Natural killer cell (primary cell): ENCODE measurements at places on chromosomes 1 and 21. TPM values are rescaled to one million over a fixed set of nuclear protein-coding genes. Genes with fewer than 3 reads are reported as not detected.

The KCNA3 gene
- total RNA-seq = 19.7 TPM

The RAP1A gene
- 104 TPM for total RNA-seq

The WNT2B gene
- 0.16 TPM for total RNA-seq

The LMX1A gene
- total RNA-seq = not detected

The CFHR3 gene
- total RNA-seq = not detected

The SERPINC1 gene
- 0.38 TPM for total RNA-seq

The DENND2D gene
- total RNA-seq = 203 TPM

DNA sequence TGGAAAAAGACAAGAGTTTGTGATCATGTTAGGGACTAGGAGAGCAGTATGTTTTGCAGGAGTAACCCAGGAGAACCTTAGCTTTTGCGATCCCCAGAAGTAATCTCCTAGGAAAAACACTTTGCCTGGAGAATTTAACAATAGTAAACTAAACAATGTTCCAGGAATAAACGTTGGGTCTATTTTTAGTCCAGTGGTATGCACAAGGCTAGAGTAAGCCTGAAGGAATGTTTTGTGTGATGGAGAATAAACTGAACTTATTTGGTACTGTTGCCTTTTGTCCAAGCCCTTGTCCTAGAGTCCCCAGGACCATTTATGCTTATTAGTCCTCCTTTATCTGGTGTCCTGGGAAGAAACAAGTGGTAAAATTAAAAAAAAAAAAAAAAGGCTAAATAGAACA is 28.7 kb upstream of the RGS5 start:
- DNase-seq = no peak
- no peak overlapping the region for H3K4me3 ChIP-seq
- H3K36me3 ChIP-seq = no peaks in the 10 kb centered on the region
- no peaks in the 10 kb centered on the region for H3K27me3 ChIP-seq
- H3K27ac ChIP-seq = no peak overlapping the region
- H3K4me1 ChIP-seq = no peaks in the 10 kb centered on the region

DNA sequence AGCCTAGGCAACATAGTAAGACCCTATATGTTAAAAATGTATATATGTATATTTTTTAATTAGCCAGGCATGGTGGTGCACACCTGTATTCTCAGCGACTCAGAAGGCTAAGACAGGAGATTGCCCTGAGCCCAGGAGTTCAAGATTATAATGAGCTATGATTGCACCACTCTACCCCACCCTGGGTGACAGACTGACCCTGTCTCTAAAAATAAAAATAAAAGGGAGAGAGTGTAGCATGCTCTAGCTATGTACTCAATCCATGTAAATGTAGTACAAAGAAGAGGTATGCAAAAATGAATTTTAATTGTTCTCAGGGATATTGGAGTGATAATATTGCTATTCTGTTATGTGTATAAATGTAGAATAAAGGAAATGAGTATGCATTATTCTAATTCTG is 52.9 kb upstream of the DARS2 start:
- peaks cover 32% of the 10 kb centered on the region for H3K36me3 ChIP-seq
- no peak for DNase-seq
- H3K27me3 ChIP-seq = no peaks in the 10 kb centered on the region

DNA sequence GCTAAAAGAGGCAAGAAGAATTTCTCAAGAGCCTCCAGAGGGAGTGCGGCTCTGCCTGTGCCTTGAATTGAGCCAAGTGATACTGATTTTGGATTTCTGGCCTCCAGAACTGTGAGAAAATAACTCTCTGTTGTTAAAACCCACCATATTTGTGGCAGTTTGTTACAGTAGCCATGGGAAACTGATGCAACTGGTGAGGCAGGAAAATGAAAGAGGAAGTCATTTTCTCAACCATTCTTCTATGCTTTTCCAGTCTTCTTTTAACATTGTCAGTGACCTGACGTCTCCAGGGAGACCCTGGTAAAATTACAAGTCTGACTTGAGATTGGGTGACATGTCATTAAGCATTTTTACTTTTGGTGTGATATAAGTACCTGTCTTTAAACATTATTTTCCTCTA is 5.8 kb downstream of the OR6P1 start:
- no peak overlapping the region for H3K27ac ChIP-seq
- H3K4me1 ChIP-seq = no peaks in the 10 kb centered on the region
- no peak overlapping the region for H3K4me3 ChIP-seq
- H3K36me3 ChIP-seq = no peaks in the 10 kb centered on the region
- H3K27me3 ChIP-seq = peaks cover 2% of the 10 kb centered on the region

DNA sequence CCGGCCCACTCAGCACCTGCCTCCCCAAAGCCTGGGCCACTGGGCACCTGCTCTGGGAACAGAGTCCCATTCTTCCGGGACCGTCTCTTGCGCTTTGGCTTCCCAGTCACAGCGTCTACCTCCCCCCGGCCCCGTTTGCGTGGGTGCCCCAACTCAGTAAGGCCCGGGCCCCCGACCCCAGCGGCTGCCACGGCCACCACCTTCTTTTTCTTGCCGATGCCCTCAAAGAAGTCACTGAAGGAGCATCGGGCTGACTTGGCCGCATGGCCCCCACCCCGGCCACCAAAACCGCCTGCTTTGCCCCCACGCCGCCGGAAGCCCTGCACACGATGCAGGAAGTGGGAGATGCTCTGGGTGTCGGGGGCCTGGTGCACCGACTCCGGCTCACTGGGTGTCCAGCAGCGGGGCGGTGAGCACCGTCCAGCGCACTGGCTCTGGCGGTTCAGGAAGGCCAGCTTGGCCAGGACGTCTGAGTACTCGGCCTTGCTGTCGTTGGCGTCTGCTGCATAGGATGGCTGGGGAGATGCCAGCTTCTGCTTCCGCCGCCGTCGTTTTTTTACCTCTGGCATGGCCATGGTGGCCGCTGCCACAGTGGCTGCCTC is 54.0 kb downstream of the AHDC1 start:
- H3K4me3 ChIP-seq = no peak overlapping the region
- H3K4me1 ChIP-seq = no peaks in the 10 kb centered on the region
- no peak for DNase-seq
- peaks cover 54% of the 10 kb centered on the region for H3K36me3 ChIP-seq

- H3K36me3 ChIP-seq = no peaks in the 10 kb centered on the region
- no peak overlapping the region for H3K4me3 ChIP-seq
- H3K4me1 ChIP-seq = no peaks in the 10 kb centered on the region
- no peaks in the 10 kb centered on the region for H3K27me3 ChIP-seq
- H3K27ac ChIP-seq = no peak overlapping the region
- DNase-seq = no peak
Measured at GRCh38 chr1:3584915-3585314, 26.4 kb downstream of the MEGF6 start.

GRCh38 chr1:32919811-32920733 is 18.9 kb upstream of the TMEM54 start:
- H3K27ac ChIP-seq = no peak overlapping the region
- H3K4me1 ChIP-seq = peaks cover 18% of the 10 kb centered on the region
- peaks cover 70% of the 10 kb centered on the region for H3K27me3 ChIP-seq
- no peaks in the 10 kb centered on the region for H3K36me3 ChIP-seq

DNA sequence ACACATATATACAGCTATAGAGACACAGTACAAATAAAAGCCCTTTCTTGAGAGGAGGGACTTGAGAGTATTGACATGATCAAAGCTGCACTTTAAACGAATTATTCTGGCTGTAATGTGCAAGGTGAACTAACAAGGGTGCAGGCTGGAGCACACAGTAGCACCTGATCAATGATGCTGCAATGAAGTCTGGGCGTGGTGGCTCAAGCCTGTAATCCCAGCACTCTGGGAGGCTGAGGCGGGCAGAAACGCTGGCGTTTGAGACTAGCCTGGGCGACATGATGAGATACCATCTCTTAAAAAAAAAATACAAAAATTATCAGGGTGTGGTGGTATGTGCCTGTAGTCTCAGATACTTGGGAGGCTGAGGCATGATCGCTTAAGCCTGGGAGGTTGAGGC is 14.1 kb upstream of the CTH start:
- DNase-seq = no peak
- H3K36me3 ChIP-seq = no peaks in the 10 kb centered on the region
- no peaks in the 10 kb centered on the region for H3K27me3 ChIP-seq
- H3K27ac ChIP-seq = no peak overlapping the region
- H3K4me1 ChIP-seq = no peaks in the 10 kb centered on the region

DNA sequence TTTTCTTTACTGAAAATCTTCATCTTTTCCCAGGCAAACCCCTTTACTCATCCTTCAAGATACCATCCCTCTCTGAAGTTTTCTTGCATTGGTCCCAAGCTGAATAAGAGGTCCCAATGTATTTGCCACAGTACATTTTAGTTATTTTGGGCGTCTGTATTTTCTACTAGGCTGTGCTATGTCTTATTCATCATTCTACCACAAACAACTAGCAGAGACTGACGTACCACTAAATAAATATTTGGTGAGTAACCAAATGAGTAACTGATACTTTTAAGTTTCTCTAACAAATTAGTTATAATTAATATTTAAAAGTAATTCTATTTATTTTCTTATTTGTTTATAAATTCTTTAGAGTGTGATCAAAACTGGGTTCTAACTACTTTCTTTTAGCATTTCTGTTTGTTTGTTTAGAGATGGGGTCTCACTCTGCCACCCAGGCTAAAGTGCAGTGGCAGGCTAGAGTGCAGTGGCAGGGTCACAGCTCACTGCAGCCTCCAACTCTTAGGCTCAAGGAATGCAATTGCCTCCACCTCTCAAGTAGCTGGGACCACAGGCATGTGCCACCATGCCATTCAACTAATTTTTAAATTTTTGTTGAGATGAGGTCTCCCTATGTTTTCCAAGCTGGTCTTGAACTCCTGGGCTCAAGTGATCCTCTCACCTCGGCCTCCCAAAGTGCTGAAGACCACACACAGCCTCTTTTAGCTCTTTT is 33.1 kb downstream of the NDC1 start:
- no peaks in the 10 kb centered on the region for H3K27me3 ChIP-seq
- H3K36me3 ChIP-seq = peaks cover 37% of the 10 kb centered on the region
- H3K4me3 ChIP-seq = no peak overlapping the region
- no peak for DNase-seq

DNA sequence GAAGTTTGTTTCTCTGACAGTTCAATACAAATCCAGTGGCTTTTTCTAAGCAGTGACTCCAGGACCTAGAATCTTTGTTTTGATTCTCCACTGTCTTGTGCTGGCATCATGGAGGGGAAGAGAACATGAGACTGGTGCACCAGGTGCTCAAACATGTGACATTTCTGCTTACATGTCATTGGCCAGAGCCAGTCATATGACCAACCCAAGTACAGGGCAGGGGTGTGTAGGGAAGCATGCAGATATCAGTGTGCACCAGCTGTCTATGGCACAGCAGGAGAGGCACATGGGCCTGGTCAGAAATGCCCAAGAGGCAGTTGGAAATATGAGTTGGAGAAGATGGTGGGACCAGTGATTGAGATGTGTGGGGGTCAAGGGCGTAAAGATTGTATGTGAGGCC is 297.0 kb downstream of the HHAT start:
- H3K36me3 ChIP-seq = no peaks in the 10 kb centered on the region
- no peak overlapping the region for H3K27ac ChIP-seq
- H3K4me1 ChIP-seq = no peaks in the 10 kb centered on the region
- H3K27me3 ChIP-seq = no peaks in the 10 kb centered on the region

GRCh38 chr1:10899490-10900250 is 103.2 kb upstream of the CASZ1 start:
- H3K36me3 ChIP-seq = no peaks in the 10 kb centered on the region
- H3K27ac ChIP-seq = no peak overlapping the region
- no peaks in the 10 kb centered on the region for H3K27me3 ChIP-seq
- H3K4me1 ChIP-seq = peaks cover 15% of the 10 kb centered on the region
- H3K4me3 ChIP-seq = no peak overlapping the region

GRCh38 chr1:14141656-14142055 is 441.7 kb downstream of the PRDM2 start:
- DNase-seq = no peak
- no peaks in the 10 kb centered on the region for H3K4me1 ChIP-seq
- H3K27me3 ChIP-seq = no peaks in the 10 kb centered on the region
- no peak overlapping the region for H3K27ac ChIP-seq
- H3K4me3 ChIP-seq = no peak overlapping the region

- peaks cover 6% of the 10 kb centered on the region for H3K27me3 ChIP-seq
- no peak for DNase-seq
- H3K4me3 ChIP-seq = no peak overlapping the region
Measured at GRCh38 chr1:3359351-3359750, 95.1 kb upstream of the ARHGEF16 start.

DNA sequence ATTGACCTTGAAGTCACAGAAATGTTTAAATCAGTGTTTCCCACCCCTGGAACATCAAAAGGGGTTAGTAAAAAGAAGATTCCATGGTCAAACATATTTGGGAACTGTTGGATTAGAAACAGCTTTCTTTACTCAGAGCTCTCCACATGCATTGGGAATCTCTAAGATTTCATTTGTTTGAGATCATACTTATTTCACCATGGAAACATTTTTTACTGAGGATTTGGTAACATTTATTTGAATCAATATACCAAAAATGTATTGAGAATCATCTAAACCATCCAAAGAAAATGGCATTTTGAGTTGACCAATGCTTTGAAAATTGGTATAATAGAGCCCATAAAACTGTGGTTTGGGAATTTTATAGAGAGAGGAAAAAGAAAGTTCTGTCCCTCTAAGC is 25.3 kb downstream of the NGF start:
- H3K27ac ChIP-seq = no peak overlapping the region
- DNase-seq = no peak
- H3K4me1 ChIP-seq = no peaks in the 10 kb centered on the region
- no peaks in the 10 kb centered on the region for H3K36me3 ChIP-seq
- no peaks in the 10 kb centered on the region for H3K27me3 ChIP-seq
- no peak overlapping the region for H3K4me3 ChIP-seq

GRCh38 chr1:25505656-25506385 is 37.6 kb upstream of the LDLRAP1 start:
- H3K27ac ChIP-seq = no peak overlapping the region
- no peaks in the 10 kb centered on the region for H3K4me1 ChIP-seq
- peaks cover 4% of the 10 kb centered on the region for H3K36me3 ChIP-seq
- DNase-seq = no peak
- no peaks in the 10 kb centered on the region for H3K27me3 ChIP-seq
- H3K4me3 ChIP-seq = no peak overlapping the region

DNA sequence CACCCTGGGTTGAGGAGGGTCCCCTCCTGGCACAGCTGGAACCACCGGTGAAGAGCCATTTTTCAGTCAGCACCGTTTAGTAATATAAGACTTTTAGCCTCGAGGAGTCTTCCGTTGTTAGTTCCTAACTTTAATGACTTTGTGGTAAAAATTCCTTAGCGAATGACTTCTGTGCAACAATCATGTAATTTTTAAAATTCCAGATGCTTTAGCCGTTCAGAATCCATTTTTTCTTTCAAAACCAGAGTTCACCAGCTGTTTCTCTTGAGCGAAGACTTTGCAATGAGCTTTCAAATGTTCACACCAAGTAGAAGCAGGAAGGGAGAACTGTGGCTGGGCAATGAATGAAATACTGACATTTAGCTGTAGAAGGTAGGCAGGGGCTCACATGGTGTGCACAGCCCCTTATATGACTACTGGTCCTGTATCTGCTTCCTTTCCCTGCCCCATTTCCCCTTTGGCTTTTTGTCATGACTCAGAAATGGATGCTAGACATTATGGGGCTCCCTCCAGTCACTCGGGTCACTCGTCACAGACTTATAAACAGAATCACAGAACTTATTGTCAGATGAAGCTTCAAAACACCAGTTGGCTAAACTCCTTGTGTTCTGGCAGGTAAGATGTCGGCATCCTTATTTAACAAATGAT is 4.1 kb downstream of the DISC1 start:
- DNase-seq = no peak
- no peak overlapping the region for H3K4me3 ChIP-seq
- no peaks in the 10 kb centered on the region for H3K36me3 ChIP-seq

GRCh38 chr1:167499106-167499505 is 19.2 kb downstream of the CD247 start:
- no peaks in the 10 kb centered on the region for H3K27me3 ChIP-seq
- peaks cover 82% of the 10 kb centered on the region for H3K4me1 ChIP-seq
- peaks cover 87% of the 10 kb centered on the region for H3K36me3 ChIP-seq
- DNase-seq = no peak
- no peak overlapping the region for H3K4me3 ChIP-seq

GRCh38 chr1:185645162-185645640 is 89.0 kb upstream of the HMCN1 start:
- no peaks in the 10 kb centered on the region for H3K27me3 ChIP-seq
- no peaks in the 10 kb centered on the region for H3K36me3 ChIP-seq
- no peak overlapping the region for H3K4me3 ChIP-seq
- DNase-seq = no peak
- H3K27ac ChIP-seq = no peak overlapping the region
